ENCODE measurements at places on chromosomes 2 and 18. TPM values are rescaled to one million over a fixed set of nuclear protein-coding genes. Genes with fewer than 3 reads are reported as not detected.

The EIF2B4 gene
- 44.5 TPM for total RNA-seq

The PRADC1 gene
- total RNA-seq, result 9.1 TPM

DNA sequence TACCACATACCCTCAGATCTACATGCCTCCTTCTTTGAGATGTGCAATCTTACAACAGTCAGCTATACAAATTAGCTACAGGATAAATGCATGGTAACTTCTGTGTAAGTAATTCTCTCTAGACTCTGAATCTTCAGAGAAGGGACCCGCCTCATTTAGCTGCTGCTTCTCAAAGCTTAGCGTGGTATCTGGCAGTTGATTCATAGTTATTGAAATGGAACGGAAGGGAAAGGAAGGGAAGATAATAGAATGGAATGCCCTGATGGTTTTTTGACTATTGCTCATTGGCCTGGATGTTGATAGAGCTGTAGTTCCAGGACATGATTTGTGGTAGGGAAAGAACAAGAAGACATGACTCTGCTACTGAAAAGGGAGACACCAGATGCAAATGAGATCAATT, 498.1 kb upstream of the CRIM1 start:
- DNase-seq, result no peak

DNA sequence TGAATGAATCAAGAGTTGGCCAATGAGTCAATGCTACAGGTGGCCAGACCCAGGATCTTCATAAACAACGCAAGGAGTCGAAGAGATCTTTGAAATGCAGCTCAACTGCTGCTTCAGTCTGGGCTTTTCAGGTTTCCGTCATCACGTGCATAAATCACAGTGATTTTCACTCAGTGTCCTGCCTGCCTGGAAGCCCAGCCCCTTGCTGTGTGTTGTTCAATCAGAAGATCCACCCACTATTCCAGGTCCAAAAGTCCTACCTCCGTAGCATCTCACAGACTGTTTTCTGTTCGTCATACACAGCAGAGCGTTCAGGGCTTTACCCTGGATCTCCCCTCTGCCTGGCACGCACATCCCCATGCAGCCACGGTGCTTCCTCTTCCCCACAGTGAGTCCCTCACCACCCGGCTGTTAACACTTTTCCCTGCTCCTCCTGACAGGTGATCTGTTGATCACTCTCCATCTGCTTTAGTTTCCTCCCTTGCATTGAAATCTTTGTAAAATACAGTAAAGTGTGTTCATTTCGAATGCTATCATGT, 216.3 kb downstream of the MYT1L start:
- no peak for DNase-seq

- no peak for DNase-seq
These were observed 1229.1 kb upstream of the ACVR2A start for GRCh38 chr2:146615778-146616177.

GRCh38 chr18:38174594-38174993, 609.0 kb upstream of the CELF4 start:
- DNase-seq, result no peak

All from natural killer cell (primary cell).